ENCODE measurements at places on chromosomes 2 and 18.

DNA sequence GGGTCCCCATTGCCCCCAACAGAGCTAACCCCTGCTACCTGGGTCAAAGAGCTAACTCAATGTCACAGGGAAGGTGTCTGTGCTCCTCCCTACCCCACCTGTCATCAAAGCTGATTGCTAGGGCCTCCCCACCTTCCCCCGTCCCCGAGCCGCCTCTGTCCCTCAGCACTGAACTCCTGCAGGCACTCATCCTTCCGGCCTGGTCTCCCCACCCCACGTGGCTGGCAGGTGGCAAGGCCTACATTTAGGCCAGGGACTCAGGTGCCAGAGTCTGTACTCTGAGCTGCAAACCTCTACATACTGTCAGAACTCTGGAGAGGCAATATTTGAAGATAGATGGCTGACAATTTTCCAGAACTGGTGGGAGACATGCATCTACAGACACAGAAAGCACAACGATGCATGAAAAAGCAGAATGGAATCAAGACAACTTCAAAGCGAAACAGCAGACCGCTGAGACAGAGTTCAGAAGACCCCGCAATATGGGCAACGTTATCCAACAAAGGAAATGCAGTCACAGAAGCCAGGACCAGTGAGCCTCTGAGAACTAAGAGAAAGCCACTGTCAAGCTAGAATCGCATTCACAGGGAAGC is 195.8 kb downstream of the HDAC4 start:
- DNase-seq: no peak

DNA sequence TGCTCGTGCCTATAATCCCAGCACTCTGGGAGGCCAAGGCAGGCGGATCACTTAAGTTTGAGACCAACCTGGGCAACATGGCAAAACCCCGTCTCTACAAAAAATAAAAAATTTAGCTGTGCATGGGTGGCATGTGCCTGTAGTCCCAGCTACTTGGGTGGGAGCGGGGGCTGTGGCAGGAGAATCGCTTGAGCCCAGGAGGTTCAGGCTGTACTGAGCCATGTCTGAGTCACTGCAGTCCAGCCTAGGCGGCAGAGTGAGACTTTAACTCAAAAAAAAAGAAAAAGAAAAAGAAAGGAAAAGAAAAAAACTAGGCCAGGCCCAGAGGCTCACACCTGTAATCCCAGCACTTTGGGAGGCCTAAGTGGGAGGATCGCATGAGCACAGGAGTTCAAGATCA is 30.8 kb downstream of the TWSG1 start:
- no peak for DNase-seq

DNA sequence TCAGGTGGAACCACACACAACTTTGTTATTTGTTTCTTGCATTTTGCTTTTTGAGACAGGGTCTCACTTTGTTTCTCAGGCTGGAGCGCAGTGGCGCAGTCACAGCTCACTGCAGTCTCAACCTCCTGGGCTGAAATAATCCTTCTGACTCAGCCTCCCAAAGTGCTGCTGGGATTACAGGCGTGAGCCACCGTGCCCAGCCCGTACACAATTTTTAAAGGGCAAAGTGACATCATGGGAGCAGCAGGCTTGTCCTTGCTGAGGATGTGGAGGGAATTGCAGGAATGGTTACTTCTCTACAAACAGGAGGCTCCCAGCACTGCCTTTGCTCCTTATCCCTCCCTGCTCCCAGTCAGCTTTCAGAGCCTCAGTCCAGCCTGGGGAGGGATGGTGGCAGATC is 355.9 kb upstream of the KLHL29 start:
- DNase-seq: no peak

DNA sequence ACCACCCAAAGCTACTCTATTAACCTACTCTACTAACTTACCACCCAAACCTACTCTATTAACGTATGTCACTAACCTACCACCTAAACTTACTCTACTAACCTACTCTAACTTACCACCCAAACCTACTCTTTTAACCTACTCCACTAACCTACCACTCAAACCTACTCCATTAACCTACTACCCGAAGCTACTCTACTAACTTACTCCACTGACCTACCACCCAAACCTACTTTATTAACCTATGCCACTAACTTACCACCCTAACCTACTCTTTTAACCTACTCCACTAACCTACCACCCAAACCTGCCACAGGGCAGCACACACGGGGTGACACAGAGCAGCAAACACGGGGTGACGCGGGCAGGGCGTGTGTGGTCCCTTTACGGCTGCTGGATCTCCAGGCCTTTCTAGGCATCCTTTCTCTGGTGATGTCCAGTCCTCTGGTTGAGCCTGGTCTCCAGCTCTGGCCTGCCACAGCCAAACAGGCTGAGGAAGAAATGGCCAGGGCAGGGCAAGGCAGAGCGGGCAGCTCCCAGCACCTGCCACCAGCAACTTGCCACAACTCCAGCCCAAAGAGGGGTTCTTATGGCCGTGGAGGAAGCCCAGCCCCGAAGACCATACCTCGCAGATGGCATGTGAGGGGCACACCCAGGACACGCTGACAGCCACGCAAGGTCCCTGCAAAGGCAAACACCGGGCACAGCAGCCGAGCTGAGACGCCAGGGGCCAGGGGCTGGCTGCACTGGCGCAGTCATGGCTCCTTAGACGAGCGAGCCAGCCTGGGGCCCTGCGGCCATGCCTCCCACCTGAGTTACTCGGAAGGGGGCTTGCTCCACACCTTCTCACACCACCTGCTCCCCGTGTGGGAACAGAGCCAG is 25.7 kb downstream of the PXDN start:
- DNase-seq: no peak

DNA sequence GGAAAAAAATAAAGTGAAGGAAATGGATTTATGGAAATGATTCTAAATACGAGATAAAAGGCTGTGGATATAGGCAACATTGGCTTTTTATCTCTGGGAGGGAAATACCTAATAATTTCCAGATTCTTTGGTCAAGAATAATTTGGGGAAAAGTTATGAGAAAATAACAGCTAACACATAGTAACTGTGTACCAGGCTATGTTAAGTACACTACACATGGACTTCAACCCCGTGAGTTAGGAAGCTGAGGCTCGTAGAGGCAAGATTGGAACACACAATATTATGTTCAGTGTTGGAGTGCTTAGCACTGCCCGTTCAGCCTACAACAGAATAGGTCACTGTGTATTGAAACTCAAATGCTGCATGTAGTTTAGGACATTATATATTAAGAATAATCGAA is 34.3 kb upstream of the GPD2 start:
- DNase-seq: no peak

DNA sequence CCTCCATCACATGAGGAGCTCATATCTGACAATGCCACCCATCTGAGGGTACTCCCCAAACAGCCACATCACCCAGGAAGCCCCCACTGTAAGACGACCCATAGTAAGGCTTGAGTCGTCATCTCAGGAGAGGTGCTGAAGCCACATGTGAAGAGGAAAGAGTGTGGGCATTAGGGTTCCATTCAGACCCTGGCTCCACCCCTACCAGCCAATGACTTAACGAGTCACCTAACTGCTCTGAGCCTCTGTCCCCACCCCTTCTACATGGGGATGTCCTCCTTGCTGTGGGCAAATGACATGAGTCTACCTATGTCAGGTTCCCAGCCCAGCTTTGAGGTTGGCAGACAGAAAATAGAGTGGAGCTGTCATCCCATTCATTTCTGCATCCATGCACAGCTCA is 46.3 kb downstream of the C1QL2 start:
- no peak for DNase-seq

- no peak for DNase-seq
Observed at GRCh38 chr18:61855449-61856378, 37.1 kb downstream of the RNF152 start.
